GM20000 (cell line): ENCODE measurements at places on chromosomes 7 and 10.

GRCh38 chr10:123557366-123558108 is 108.6 kb upstream of the GPR26 start:
- DNase-seq = no peak

GRCh38 chr10:70376436-70377378 is 5.7 kb downstream of the LRRC20 start:
- DNase-seq = no peak

GRCh38 chr7:149625340-149625946 is 127.8 kb upstream of the ZNF746 start:
- peak; percentile 73 for DNase-seq

GRCh38 chr10:43067391-43068135 is 9.3 kb upstream of the RET start:
- no peak for DNase-seq

- peak; percentile 64 for DNase-seq
Measured at GRCh38 chr10:15725603-15726002, 5.9 kb upstream of the ITGA8 start.

DNA sequence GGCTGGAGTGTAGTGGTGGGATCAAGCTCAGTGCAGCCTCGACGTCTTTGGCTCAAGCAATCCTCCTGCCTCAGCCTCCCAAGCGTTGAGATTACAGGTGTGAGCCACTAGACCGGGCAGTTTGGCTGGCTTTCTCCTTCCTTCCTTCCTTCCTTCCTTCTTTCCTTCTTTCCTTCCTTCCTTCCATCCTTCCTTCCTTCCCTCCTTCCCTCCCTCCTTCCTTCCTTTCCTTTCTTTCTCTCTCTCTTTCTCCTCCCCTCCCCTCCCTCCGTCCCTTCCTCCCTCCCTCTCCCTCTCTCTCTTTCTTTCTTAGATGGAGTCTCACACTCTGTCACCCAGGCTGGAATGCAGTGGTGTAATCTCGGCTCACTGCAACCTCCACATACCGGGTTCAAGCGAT is 7.6 kb upstream of the VPS37D start:
- DNase-seq = no peak

DNA sequence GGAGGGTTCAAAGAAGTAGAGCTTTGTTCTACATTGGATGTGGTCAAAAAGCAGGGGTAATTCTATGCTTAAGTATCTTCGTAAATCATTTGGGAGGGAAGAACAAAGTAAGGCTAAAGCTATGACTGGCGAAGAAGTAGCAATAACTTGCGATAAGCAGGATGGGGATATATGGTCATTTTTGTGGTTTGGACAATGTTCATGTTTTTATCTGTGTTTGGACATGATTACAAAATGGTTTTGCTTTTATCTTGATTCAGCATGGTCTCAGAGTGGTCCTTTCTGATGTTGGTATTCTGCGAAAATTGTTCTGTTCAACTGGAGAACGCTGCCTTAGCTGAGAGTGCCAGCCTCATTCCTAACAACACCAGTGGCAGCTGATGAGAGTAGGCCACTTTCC is 208.8 kb downstream of the SEMA3A start:
- no peak for DNase-seq

DNA sequence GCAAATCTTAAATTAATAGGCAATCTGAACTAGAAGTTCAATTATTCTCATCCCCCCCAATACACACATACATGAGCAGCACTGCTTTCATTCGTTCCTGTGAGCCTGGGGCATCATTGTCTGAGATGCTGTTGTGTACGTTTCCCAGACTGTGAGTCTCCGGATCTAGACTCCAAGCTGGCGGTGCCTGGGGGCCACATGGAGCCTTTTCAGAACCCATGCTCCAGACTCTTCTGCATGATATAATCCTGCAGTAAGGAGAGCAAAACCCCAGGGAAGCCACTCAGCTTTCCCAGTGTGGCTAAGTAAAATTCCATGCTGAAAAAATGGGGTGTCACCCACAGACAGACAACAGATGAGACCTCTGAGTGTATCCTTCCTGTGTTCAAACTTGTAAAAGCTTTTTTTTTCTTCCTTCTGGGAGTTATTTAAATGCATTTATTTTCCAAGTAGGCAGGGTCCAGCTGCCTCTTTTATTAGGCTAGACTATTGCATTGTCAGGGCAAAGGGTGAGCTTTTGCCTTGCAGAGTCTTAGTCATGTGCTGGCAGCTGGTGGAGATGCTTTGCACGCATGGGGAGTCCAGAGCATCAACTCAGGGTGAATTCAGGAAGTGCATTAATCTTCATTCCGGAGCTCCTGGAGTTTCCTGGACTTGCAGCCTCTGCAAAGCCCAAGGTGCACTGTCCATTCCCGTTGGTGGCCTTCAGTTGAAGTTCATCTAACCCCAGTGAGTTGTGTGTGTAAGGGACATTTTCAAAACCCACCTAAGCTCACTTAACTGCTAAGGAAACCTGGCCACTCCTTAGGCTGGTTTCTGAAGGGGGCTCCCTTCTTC is 185.7 kb upstream of the ADO start:
- DNase-seq = peak; percentile 44

- peak; percentile 36 for DNase-seq
Measured at GRCh38 chr10:128178302-128178958, 52.2 kb upstream of the MKI67 start.

- no peak for DNase-seq
Measured at GRCh38 chr7:111877931-111878330, 315.6 kb upstream of the IMMP2L start.

DNA sequence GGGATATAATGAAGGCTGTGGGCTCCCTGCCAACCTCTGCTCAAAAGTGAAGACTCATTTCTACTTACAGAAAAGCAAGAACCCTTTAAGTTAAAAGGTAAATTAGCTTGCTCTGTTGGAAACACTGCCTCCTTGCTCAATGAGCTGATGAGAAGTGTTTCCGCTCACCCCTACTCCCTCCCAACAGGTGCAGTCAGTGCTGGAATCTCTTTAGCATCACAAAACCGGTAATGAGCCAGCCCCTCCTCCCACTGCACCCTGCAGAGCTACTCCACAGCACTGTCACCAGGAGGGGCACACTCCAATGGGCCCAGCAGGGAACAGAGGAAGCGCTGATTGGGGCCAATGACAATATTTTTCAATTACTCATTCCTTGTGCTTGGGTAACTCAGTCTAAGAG is 262.5 kb downstream of the TCERG1L start:
- no peak for DNase-seq

- DNase-seq = no peak
Measured at GRCh38 chr10:21194510-21194993, 297.4 kb upstream of the NEBL start.
